GM06990 (cell line): ENCODE measurements at places on chromosomes 7 and 10.

DNA sequence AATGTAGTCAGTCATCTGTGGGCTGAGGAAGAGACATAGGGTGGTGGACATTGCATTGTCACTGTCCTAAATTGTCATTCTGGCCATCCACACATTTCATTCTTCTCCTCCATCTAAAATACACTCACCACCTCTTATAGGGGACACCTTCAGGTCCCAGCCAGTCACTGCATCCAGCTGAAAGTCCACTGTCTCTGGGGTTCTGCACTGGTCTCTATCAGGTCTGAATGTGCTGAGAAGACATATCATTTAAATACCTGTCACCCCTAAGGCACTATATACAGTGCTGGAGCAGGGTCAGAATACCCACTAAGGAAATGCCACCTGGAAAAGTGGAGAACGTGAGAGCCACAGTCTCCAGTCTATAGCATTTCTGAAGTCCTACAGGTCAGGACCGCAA lies 29.6 kb downstream of the SH2D4B start:
- DNase-seq: no peak

GRCh38 chr10:124680675-124681074 lies 63.5 kb downstream of the FAM53B start:
- DNase-seq: no peak

- DNase-seq: no peak
These were observed 49.9 kb downstream of the ANK3 start for GRCh38 chr10:60339757-60340156.

GRCh38 chr7:2036786-2037185 lies 196.0 kb downstream of the MAD1L1 start:
- no peak for DNase-seq

DNA sequence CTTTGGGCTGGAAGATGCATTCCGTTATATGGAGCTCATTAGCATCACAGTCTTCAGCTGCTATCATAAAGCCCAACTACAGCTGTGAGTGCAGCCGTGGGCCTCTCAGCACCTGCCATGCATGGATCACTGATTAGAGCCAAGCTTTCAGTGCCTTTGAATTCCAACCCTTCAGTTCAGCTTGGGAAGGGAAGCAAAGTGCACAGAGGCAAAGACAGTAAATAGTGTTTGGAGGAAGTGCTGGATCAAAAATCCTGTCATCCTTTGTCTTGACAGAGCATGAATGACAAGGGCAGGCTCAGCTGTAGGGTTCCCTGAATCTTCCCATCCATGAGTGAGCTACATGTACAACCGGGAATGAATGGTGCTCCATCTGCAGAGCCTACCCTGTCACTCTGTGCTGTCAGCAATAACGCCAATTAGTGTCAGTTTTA lies 153.7 kb downstream of the DNAJB9 start:
- no peak for DNase-seq

GRCh38 chr10:79477456-79477855 lies 32.0 kb upstream of the ZCCHC24 start:
- DNase-seq: no peak

DNA sequence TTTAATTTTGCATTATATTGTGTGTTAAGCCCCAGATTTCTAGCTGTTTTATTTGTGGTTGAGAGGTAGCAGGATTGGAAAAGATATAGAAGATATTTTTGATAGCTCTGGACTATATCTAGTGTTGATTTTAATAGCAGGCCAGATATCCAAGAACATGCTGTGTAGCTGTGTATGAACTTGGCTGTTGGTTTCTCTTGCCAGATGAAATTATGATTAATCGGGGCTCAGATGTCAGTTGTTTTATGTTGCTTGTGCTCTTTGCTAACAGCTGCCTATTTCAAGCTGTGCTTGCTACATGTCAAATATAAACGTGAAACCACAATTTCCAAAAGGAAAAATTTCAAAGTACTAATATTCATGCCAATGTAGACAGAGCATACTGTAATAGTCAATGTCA lies 141.1 kb downstream of the GRM3 start:
- no peak for DNase-seq

DNA sequence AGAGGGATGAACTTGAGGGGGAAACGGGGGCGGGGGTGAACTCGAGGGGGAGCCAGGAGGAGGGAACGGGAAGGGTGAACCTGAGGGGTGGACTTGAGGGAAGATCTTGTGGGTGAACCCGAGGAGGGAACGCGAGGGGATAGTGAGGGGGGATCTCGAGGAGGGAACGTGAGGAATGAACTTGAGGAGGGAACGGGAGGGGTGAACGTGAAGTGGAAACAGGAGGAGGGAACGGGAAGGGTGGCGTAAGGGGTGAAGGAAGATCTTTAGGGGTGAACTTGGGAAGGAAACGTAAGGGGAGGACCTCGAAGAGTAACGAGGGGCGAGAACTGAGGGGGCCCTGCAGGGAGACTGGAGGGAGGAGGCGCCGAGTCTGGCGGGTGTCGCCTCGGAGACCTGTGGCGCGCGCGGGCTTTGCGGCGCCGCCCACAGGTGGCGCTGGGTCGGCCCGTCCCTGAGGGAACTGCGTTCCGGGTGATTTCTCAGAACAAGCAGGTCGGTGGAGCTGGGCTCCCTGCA lies 651 bp downstream of the MYO3A start:
- peak; percentile 63 for DNase-seq

- DNase-seq: no peak
These were observed 363.6 kb upstream of the NFE2L3 start for GRCh38 chr7:25788371-25788770.

- no peak for DNase-seq
These were observed 128.7 kb upstream of the CXCL12 start for GRCh38 chr10:44513591-44513990.

DNA sequence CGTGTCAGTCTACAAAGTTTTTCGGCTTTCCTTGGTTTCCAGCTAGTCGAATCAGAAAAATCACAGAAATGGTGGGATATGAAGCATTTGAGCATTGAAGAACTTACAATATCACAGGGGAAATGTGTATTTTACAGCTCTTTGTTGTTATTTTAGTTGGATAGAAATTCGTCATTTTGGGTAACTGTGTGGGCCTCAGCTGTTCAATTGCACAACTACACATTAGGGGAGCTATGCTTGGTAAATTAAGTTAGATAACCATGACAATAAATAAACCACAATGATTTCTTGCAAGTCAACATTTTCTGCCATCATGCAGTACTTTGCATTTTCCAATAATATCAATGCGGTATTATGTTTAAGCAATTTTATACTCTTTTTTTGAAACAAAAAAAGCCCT lies 80.4 kb upstream of the ANK3 start:
- DNase-seq: no peak

DNA sequence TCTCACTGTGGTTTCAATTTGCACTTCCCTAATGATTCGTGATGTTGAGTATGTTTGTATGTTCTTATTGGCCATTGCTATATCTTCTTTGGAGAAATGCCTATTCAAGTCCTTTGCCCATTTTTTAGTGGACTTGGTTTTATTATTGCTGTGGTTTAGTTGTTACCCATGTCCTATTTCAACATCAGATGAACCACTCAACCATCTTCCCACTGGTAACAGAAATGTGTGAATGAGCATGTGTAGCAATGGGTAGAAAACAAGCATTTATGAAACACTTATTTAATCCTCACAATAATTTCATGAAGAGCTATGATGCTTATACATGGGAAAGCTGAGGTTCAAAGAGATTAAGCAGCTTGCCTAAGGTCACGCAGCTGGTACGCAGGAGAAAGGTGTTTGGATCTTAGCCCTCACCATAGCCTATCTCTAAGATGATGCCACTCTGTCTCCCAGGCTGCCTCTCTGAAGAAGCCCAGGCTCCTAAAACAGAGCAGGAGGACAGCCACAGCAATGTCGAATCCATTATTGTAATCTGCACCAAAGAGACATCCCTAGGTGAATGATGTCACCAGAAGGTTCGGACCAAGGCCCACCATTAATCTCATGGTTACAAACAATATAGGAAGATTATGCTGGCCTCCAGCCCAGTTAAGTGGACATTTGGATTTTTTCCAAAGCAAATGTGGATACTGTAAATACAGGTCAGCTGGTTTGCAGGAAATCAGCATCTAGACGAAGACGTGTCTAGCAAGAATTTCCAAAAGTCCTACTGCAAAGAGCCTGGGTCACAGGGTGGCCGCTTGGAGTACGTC lies 447.6 kb upstream of the ZMIZ1 start:
- no peak for DNase-seq

- no peak for DNase-seq
These were observed 87.9 kb upstream of the GTF2I start for GRCh38 chr7:74569501-74570075.

GRCh38 chr7:140238778-140239652 lies 62.2 kb upstream of the KDM7A start:
- no peak for DNase-seq

DNA sequence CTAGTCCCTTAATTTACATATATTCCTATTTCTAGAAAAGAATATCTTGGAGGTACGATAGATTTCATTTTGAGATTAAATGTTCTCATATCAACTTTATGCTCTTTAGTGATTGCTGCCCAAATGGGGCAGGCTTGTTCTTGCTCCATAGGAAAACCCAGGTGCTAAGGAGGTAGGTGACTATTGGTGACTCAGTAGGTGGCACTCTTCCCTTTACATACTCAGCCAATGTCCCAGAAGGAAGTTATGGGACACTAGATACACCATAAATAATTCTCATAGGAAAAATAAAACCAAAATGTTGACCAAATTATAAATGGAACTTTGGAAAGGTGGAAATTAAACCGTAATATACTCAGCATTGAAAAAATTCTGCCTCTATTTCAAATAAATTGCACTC lies 4.0 kb downstream of the SKAP2 start:
- DNase-seq: no peak

GRCh38 chr10:1044964-1045363 lies 4.0 kb downstream of the IDI1 start:
- DNase-seq: no peak

DNA sequence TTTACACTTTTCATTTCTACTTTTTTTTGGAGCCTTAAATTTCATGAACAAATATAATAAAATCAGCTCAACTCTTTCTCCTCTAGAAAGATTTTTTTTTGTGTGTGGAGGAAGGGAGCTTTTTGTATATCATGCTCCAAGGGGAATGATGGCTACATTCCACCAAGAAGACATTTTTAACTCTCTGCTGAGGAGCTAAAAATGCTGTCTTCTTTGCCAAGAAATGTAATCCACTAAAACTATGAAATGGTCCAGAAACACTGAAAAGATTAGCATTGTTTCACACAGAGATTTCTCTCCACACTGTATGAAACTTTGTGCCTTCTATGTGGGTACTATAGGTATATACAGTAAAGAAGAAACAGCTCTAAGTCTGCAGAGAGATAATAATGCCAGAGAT lies 74.1 kb upstream of the ANK3 start:
- DNase-seq: no peak
